ENCODE measurements at places on chromosomes 4 and X. TPM values are rescaled to one million over a fixed set of nuclear protein-coding genes. Genes with fewer than 3 reads are reported as not detected.

DNA sequence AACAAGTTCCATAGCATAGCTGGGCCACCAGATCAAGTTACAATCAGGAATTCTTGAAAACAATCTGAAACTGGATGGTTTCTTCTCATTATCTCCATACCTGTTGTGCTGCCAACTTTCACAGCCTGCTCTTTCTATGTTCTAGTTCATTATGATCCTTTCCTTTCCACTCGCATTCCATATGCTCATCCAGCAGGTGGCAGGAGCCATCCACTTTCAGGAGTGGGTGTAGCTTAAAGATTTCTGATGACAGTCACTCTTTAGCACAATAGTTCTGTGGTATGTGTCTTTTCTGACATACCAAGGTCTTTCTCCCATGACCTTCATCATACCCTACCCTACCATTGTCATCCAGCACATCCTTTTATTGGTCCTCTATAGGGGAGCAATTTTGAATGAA lies 46.4 kb downstream of the PAGE2 start:
- H3K4me3 ChIP-seq: no peak overlapping the region
- no peaks in the 10 kb centered on the region for H3K36me3 ChIP-seq
- no peaks in the 10 kb centered on the region for H3K4me1 ChIP-seq
- H3K27ac ChIP-seq: no peak overlapping the region

- no peak overlapping the region for H3K4me3 ChIP-seq
- H3K4me1 ChIP-seq: no peaks in the 10 kb centered on the region
- no peaks in the 10 kb centered on the region for H3K36me3 ChIP-seq
- no peaks in the 10 kb centered on the region for H3K27me3 ChIP-seq
- H3K27ac ChIP-seq: no peak overlapping the region
- DNase-seq: no peak
Measured at GRCh38 chrX:7996414-7996813, 69.2 kb upstream of the PNPLA4 start.

Gene UGT2B15
- total RNA-seq: 55.5 TPM

GRCh38 chrX:110444996-110445395 lies 86.3 kb downstream of the RTL9 start:
- DNase-seq: no peak
- no peak overlapping the region for H3K4me3 ChIP-seq

Gene FHIP1A
- total RNA-seq: 18.4 TPM

- no peak overlapping the region for H3K27ac ChIP-seq
- H3K36me3 ChIP-seq: no peaks in the 10 kb centered on the region
- no peaks in the 10 kb centered on the region for H3K27me3 ChIP-seq
- no peak for DNase-seq
Measured at GRCh38 chrX:68534691-68535090, 35.8 kb downstream of the YIPF6 start.

DNA sequence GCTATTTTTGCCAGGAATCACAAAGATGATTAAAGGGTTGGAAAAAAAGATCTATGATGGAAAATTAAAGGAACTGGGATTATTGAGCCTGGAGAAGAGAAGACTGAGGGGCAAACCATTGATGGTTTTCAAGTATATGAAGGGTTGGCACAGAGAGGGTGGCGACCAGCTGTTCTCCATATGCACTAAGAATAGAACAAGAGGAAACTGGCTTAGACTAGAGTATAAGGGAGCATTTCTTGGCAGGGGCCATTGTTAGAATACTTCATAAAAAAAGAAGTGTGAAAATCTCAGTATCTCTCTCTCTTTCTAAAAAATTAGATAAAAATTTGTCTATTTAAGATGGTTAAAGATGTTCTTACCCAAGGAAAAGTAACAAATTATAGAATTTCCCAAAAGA lies 75.1 kb downstream of the NPNT start:
- no peak for DNase-seq
- no peaks in the 10 kb centered on the region for H3K27me3 ChIP-seq
- H3K4me3 ChIP-seq: no peak overlapping the region
- no peak overlapping the region for H3K27ac ChIP-seq
- no peaks in the 10 kb centered on the region for H3K4me1 ChIP-seq

Gene FAM114A1
- total RNA-seq: 18.0 TPM

- peaks cover 24% of the 10 kb centered on the region for H3K4me1 ChIP-seq
- no peaks in the 10 kb centered on the region for H3K27me3 ChIP-seq
- H3K4me3 ChIP-seq: peak overlapping the region; percentile 90
- no peaks in the 10 kb centered on the region for H3K36me3 ChIP-seq
Measured at GRCh38 chr4:931194-931959, 739 bp downstream of the GAK start.

Gene SH2D1A
- total RNA-seq: 0.15 TPM

DNA sequence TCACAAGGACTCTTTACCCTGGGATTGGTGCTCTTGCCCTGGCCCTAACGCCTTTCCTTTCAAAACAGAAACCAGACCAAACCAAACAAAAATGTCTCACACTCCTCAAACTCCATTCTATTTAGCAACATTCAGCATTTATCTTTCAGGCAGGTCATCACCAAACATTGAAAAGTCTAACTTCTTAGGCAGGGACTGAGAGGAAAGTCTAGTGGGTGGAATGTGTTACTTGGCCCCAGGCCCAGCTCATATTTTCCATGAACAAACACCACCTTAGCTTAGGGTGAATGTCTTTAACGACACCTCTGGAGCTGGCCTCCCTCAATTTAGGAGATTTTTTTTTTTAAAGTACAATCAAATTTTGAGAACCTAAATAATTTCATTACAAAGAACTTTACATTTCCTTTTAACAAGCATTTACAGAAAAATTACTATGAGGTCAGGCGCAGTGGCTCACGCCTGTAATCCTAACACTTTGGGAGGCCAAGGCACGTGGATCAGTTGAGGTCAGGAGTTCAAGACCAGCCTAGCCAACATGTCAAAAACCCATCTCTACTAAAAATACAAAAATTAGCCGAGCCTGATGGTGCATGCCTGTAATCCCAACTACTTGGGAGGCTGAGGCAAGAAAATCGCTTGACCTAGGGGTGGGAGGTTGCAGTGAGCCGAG lies 10.2 kb upstream of the N4BP2 start:
- no peak overlapping the region for H3K4me3 ChIP-seq
- DNase-seq: peak; percentile 42
- H3K36me3 ChIP-seq: no peaks in the 10 kb centered on the region

DNA sequence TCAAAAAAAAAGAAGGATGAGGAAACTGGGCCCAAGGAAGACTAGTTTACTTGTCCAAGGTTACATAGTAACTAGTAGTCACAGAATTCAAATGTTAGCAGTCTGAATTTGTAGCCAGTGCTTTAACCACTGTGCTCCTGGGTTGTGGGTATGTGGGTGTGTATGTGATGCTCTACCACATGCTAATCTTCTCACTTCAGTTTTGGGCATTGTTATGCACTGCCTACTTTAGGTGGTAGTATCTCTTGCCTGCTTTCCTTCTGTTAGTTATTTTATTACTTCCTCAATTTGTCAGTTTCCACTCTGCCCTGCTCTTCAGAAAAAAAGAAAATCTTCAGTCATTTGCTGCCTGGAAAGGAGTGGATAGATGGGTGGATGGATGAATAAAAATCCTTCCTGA lies 219.2 kb downstream of the RPA4 start:
- no peak overlapping the region for H3K27ac ChIP-seq
- H3K4me1 ChIP-seq: no peaks in the 10 kb centered on the region
- DNase-seq: no peak
- H3K4me3 ChIP-seq: no peak overlapping the region
- H3K27me3 ChIP-seq: no peaks in the 10 kb centered on the region

GRCh38 chr4:26052663-26053541 lies 138.9 kb downstream of the SMIM20 start:
- no peak overlapping the region for H3K4me3 ChIP-seq
- DNase-seq: no peak
- H3K36me3 ChIP-seq: no peaks in the 10 kb centered on the region
- no peak overlapping the region for H3K27ac ChIP-seq
- no peaks in the 10 kb centered on the region for H3K27me3 ChIP-seq

Gene GASK1B
- total RNA-seq: 1.4 TPM

Gene EMCN
- 3.7 TPM for total RNA-seq

Gene PLXNA3
- total RNA-seq: 10.5 TPM

Gene FAM47C
- not detected for total RNA-seq

Gene CFAP99
- total RNA-seq: 0.46 TPM

Gene ABCG2
- 0.40 TPM for total RNA-seq

DNA sequence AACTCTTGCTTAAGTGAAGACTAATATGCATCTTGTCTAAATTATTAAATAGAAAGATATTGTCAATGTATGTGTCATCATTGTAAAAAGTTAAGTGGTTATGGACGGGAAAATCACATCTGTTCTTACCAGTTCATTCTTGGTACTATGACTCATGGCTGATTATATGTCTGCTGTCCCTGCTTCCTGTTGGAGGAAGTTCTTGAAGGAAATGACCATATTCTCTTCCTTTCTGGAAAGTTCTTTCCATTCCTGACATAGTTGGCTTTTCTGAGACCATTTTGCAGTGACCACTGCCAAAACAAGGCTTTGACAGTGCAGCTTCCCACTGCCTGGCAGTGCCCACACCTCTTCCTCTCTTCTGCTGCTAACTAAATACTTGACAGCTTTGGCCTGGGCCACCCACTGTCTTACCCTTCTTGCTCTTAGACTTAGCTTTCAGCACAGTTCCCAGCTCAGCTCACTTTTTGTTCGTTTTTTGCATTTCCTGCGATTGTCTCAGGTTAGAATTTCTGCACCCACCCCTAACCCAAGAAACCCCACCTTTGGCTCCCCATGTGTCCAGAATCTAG lies 13.2 kb upstream of the CLDN24 start:
- no peak overlapping the region for H3K4me3 ChIP-seq
- no peaks in the 10 kb centered on the region for H3K36me3 ChIP-seq
- no peaks in the 10 kb centered on the region for H3K27me3 ChIP-seq
- no peaks in the 10 kb centered on the region for H3K4me1 ChIP-seq

DNA sequence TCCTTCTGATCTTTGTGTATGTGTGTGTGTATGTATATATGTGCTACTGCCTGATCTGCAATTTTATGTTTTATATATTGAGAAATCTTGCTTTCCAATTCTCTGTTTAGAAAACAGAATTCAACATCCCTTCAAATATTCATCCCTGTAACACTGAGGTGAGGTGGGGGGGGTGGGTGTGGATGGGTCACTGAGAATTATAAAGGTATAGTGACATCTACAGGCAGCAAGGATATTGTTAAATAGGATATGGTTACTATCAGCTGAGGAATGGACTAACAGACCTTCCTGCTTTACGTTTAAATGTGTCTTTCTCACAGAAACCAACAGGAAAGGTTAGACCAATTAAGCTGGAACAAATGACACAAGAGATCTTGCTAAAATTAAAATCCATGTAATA lies 19.0 kb upstream of the MAGEB2 start:
- H3K27me3 ChIP-seq: no peaks in the 10 kb centered on the region
- H3K36me3 ChIP-seq: no peaks in the 10 kb centered on the region
- H3K4me1 ChIP-seq: no peaks in the 10 kb centered on the region
- DNase-seq: no peak
- H3K4me3 ChIP-seq: no peak overlapping the region
- no peak overlapping the region for H3K27ac ChIP-seq

DNA sequence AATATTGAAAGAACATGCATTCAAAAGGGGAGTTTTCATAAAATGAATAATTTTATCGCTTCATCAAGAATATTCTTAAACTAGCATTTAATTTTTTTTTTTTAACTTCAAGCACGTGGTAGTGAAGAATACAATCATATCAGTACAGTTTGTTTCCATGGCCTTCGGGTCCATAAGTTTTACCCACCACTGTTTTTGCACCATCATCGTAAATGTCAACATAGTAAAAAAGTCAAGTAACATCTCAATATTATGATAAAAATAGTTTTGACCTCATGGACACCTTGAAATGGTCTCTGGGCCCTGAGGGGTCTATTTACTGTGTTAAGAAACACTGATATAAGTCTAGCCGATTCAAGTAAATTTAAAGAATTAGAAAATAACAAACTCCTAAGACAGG lies 80.2 kb downstream of the ANKRD17 start:
- peaks cover 5% of the 10 kb centered on the region for H3K4me1 ChIP-seq
- no peak for DNase-seq
- no peaks in the 10 kb centered on the region for H3K36me3 ChIP-seq
- H3K27me3 ChIP-seq: no peaks in the 10 kb centered on the region
- H3K4me3 ChIP-seq: no peak overlapping the region

Gene ARHGAP6
- total RNA-seq: 0.79 TPM

Gene PTCHD1
- total RNA-seq: 0.03 TPM

Gene PNMA6E
- not detected for total RNA-seq

DNA sequence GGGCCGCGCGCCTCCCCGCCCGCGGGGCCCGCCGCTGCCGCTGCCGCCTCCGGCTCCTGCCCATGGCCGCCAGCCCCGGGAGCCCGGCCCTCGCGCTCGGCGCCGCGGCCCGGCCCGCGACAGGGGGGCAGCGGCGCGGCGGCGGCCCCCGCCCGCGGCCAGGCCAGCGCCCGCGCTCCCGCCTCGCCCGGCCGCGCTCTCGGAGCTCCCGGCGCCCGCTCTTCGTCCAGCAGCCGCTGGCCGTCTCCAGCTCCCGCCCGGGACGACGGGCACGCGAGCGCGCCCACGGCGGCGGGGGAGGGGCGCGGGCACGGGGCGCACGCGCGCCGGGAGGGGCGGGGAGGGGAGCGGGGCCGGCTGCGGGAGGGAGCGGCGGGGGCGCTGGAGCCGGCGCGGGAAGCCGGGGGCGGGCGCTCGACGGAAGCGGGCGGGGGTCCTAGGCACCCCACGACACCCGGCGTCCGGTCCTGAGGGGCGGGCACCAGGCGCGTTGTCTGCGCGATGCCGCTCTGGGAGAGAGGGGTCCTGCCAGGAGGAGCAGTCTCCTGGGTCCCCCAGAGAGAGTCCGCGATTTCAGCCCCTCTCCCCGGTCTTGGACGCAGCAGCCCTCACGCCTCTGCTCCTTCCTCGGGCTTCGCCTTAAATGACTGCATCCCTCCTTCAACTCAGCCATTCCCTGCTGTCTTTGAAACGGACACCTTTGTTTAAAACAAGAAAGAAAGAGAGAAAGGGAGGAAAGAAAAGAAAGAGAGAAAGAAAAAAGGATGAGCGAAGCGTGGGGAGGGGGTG lies 490 bp upstream of the PDZD4 start:
- H3K27me3 ChIP-seq: no peaks in the 10 kb centered on the region
- H3K36me3 ChIP-seq: no peaks in the 10 kb centered on the region
- no peaks in the 10 kb centered on the region for H3K4me1 ChIP-seq
- no peak overlapping the region for H3K27ac ChIP-seq
- DNase-seq: no peak

DNA sequence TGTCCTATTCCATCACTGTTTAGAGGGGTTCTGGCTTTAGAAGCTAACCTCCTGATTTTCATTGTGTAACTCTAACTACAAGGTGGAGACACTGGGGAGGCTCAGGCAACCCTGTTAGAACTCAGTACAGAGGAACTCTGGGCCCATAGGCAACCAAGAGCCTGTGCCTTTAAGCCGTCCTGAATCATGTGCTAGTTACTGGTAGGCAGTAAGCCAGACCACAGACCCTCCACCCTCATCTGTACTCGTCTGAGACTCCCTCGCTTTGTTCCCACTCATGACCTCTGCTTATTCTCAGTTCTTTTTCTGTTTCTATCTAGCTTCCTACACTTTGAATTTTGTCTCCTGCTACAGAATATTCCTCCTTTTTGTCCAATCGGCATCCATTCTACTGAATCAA lies 31.4 kb downstream of the TBC1D1 start:
- DNase-seq: no peak
- no peaks in the 10 kb centered on the region for H3K27me3 ChIP-seq
- H3K36me3 ChIP-seq: no peaks in the 10 kb centered on the region
- no peaks in the 10 kb centered on the region for H3K4me1 ChIP-seq
- no peak overlapping the region for H3K4me3 ChIP-seq

Gene SPP1
- total RNA-seq: 97.0 TPM

Gene PAGE4
- not detected for total RNA-seq

Gene NSG1
- 0.57 TPM for total RNA-seq

Gene TRIM60
- not detected for total RNA-seq

- no peak overlapping the region for H3K27ac ChIP-seq
- H3K27me3 ChIP-seq: no peaks in the 10 kb centered on the region
- H3K4me1 ChIP-seq: no peaks in the 10 kb centered on the region
- no peaks in the 10 kb centered on the region for H3K36me3 ChIP-seq
- H3K4me3 ChIP-seq: no peak overlapping the region
- DNase-seq: no peak
Measured at GRCh38 chr4:163587867-163588266, 93.4 kb downstream of the TMA16 start.

Gene TRIML2
- total RNA-seq: not detected

Gene TRPC5OS
- total RNA-seq: not detected
